ENCODE measurements at places on chromosomes 12 and 14.

DNA sequence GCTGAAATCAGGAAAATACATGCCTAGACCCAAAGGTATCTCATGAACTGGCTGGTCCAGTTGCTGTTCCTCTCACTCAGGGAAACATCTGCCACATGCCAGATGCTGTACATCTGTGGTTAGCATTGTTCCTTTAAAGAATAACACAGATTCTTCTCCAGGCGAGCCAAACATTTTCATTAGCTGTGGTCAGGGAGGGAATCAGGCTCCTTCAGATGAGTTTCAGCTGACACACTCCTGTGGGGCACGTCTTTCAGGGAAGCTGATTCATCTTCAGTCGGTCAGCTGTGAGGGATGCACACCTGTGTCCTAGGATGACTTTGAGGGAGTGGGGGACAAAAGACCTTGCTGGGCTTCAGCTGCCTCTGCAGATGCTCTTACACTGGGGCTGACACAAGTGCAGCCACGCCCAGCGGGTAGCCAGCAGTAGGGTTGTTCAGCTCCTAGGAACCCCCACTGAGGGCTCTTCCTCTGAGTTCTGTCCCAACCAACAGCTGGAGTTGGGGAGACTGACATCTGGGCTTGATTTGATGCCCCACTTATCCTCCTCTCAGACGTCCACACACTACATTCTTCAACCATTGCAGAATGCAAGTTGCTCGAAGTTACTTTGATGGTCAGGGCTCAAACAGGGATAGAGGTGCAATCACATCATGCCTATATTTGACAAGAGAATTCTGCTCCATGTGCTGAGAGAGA lies 155.0 kb downstream of the NUAK1 start:
- DNase-seq, result no peak

GRCh38 chr14:102565331-102565887 lies 27.0 kb upstream of the RCOR1 start:
- no peak for DNase-seq

DNA sequence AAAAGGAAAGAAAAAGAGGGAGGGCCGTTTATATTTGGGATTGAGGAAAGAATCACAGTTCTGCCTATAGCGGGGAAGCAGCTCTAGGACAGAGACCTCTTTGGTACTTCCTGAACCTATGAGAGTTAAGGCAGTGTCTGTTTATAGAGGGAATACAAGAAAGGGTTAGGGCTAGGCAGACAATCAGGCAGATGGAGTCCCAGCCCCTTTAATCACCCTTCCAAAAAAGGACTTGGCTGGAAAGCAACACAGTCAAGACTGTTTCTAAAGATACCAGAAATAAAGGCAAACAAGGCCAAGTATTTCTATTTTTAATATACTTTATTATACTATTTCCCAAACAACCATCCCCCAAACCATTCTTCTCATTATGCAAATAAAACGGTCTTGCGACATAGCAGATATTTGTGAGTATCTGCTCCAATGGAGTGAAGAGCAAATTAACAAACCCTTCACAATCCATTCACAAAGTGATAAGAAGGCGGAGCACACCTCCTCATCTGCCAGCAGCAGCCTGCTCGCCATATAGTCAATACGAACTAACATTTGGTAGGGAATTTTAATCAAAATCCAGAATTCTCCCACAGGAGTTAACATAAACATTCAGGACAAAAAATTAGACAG lies 697 bp upstream of the GRIP1 start:
- no peak for DNase-seq

GRCh38 chr12:24113701-24114100 lies 164.2 kb upstream of the SOX5 start:
- DNase-seq, result no peak

GRCh38 chr12:20646239-20646827 lies 48.8 kb upstream of the SLCO1C1 start:
- no peak for DNase-seq

GRCh38 chr14:102694530-102695166 lies 82.6 kb upstream of the TRAF3 start:
- peak; percentile 27 for DNase-seq

- peak; percentile 59 for DNase-seq
These were observed 7.1 kb downstream of the ZFP36L1 start for GRCh38 chr14:68785534-68786490.

DNA sequence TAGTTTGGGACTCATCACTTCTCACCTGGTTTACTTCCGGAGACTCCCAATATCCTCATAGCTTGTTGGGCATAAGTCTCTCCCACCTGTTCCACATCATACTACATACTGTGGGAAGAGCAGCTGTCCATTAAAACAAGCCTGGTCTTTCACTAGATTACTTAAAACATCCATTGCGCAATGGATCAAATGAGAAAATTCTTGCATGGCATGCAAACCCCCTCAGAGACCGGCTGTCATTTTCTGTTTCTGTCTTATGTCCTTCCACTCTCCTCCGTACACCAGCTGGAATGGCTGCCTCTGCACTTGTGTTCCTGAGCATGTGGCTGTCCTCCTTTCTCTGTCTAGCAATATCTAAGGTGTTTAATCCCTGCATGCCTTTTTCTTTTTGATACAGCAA lies 265.6 kb downstream of the TMEM117 start:
- DNase-seq, result no peak

DNA sequence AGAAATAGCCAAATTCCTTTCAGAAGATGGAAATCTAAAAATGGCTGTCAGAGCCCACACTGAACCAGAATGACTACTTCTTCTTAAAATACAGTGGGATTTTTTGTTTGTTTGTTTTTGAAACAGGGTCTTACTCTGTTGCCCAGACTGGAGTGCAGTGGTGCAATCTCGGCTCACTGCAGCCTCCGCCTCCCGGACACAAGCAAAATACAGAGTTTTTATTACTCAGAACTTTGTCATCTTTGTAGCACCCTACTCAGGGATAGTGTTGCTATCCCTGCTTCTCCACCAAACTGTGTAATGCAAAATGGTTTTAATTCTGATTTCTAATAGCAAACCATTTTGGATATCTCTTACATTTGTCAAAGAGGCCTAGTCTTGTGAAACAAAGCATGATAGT lies 16.4 kb downstream of the ZNF410 start:
- DNase-seq, result no peak

DNA sequence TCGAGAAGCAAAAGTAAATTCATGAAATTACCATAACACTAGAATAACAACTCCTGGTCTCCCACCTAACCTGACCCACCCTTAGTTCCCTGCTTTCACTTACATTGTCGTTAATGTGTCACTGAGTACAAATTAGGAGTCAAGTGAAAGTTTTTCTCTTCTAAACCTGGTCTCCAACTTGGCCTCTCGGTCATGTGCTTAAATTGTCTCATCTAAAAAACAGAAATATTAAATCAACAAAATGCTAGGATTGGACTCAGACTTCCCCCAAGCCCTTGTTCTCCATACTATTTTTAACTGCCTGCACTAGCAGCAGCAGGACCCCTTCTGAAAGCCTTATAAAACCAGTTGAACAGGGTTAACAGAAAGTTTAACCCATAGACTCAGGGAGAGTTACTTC lies 1.8 kb upstream of the BTG1 start:
- DNase-seq, result no peak

DNA sequence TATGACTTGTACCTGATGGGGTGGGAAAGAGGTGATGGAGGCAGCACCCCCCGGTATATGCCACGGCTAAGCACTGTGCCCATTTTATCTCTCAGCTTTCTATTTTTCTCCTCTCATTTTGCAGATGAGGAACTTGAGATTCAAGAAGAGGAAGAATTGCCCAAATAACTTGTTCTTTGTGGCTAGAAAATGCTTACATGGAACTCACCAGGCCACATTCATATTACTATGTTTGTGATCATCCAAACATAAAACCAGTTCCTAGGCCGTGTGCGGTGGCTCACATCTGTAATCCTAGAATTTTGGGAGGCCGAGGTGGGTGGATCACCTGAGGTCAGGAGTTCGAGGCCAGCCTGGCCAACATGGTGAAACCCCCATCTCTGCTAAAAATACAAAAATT lies 14.5 kb upstream of the PSMD9 start:
- no peak for DNase-seq

DNA sequence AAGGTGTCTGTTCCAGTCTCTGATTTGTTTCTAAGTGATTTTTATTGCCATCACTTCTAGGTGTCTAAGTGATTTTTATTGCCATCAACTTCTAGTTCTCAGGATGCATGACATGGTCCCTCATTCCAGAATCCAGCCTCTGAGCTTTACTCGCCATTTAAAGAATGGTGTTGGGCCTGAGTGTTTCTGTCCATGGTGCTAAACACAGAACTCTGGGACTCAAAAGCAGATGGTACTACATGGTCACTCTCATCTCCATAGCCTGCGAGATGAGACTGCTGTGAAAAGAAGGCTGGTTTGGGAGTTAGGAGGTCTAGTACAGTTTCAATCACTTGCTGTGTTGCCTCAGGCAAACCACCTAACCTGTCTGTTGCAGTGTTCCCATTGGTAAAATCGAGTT lies 276.6 kb downstream of the NRXN3 start:
- no peak for DNase-seq

- no peak for DNase-seq
These were observed 98.1 kb downstream of the DDHD1 start for GRCh38 chr14:53055003-53055402.

DNA sequence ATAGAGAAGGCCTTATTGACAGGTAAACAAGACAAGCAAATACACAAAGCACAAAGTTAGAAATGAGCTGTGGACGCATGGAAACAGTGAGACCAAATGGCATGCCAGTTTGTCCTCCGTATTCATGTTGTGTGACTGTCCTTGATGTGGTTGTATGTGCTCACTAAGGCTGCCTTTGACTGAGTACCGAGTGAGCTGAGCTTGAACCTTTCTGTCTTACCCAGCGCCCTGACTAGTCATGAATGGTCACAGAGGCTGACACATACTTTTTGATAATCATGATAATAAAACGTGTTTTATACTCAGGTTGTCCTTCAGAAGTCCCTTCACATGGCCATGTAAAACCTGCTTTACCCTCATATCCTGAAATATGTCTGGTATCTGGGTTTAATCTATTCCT lies 553 bp upstream of the CATSPERB start:
- DNase-seq, result no peak

DNA sequence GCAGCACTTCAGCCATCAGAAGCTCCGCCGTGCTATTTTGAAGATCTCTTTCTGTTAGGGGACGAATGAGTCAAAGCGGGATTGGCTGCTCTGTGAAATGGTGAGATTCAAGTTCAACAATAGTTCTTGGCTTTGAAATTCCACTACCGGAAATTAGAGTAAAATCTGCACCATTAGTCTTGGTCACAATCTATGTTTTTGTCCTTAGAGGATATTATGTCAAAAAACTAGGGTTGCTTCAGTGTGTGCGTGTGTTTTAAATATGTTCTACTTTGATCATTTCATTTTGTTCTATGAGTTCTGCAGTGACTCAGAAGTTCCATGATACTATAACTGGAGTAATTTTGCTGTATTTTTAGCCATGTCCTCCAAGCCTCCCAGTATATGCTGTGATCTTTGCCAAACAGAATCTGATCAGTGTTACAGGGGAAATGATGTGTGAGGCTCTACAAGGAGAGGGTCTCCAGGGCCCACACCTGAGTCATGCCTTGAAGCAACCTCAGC lies 22.6 kb downstream of the GPHB5 start:
- DNase-seq, result no peak

- no peak for DNase-seq
These were observed 316.1 kb downstream of the AACS start for GRCh38 chr12:125381373-125381772.

DNA sequence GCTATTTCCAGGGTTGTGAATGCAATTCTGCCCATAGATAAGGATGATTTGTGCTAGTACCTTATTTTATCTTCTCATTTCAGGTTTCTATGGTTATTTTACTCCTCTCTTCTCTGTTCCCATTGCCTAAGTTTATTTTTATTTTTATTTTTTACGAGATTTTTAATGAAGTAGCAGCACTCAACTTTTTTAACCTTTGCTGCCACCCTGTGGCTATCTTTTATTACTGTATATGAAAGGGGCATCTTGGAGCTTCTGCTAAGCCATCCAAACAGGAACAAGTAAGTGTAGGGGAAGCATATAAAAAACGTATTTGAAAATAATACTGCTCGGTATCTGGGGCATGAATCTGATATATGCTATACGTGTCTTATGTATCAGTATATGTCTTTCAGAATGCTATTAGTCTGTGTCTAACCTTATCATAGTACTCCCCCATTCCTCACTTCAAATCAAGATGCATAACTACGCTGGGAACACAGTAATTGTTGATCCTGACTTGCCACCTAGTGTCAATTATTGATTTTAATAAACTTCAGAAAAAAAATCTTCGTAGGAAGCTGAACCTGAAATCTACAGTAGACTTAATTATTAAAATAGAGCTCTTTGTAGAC lies 60.3 kb downstream of the KLRG1 start:
- DNase-seq, result no peak

GRCh38 chr14:61222388-61222787 lies 58.8 kb downstream of the TMEM30B start:
- no peak for DNase-seq

- no peak for DNase-seq
These were observed 19.4 kb downstream of the TMEM116 start for GRCh38 chr12:111993292-111994150.

- no peak for DNase-seq
These were observed 117.7 kb downstream of the LMNTD1 start for GRCh38 chr12:25435431-25435830.

GRCh38 chr12:39574378-39574777 lies 45.2 kb downstream of the ABCD2 start:
- no peak for DNase-seq

- DNase-seq, result no peak
These were observed 493.8 kb downstream of the NPAS3 start for GRCh38 chr14:33432407-33433023.

DNA sequence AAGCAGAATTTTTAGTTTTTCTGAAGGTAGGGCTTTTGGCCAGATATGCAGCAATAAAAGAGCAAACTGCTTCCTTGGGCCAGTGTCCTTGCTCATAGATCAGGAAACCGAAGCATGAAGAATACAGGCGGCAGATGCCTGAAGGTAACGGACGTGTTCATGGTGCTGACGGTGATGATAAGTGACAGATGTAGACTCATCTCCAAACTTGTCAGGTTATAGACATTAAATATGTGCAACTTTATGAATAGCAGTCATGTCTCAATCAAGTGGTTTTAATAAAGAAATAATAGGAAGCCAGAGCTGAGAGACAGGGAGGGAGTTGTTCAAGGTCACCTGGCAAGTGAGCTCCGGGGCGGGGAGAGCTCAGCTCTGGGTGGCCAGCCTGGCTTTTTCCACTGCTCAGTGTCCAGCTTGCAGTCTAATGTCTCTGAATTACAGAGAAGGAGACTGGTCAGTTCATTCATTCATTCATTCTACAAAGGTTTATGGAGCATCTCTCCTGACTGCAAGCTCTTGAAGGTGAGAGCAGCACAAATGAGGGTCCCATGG lies 1.0 kb downstream of the SERPINA5 start:
- no peak for DNase-seq

GRCh38 chr12:43806737-43807072 lies 588 bp upstream of the TWF1 start:
- no peak for DNase-seq

GRCh38 chr12:76445462-76445861 lies 97.2 kb upstream of the BBS10 start:
- DNase-seq, result no peak

GRCh38 chr12:17079251-17079909 lies 473.4 kb upstream of the LMO3 start:
- no peak for DNase-seq

All from T-cell (primary cell).